CMK (cell line): ENCODE measurements at places on chromosomes 5 and 9.

GRCh38 chr5:167447466-167448375 is 843.7 kb upstream of the WWC1 start:
- no peak for DNase-seq

- DNase-seq, result no peak
Measured at GRCh38 chr5:120108586-120109248, 355.4 kb upstream of the PRR16 start.

DNA sequence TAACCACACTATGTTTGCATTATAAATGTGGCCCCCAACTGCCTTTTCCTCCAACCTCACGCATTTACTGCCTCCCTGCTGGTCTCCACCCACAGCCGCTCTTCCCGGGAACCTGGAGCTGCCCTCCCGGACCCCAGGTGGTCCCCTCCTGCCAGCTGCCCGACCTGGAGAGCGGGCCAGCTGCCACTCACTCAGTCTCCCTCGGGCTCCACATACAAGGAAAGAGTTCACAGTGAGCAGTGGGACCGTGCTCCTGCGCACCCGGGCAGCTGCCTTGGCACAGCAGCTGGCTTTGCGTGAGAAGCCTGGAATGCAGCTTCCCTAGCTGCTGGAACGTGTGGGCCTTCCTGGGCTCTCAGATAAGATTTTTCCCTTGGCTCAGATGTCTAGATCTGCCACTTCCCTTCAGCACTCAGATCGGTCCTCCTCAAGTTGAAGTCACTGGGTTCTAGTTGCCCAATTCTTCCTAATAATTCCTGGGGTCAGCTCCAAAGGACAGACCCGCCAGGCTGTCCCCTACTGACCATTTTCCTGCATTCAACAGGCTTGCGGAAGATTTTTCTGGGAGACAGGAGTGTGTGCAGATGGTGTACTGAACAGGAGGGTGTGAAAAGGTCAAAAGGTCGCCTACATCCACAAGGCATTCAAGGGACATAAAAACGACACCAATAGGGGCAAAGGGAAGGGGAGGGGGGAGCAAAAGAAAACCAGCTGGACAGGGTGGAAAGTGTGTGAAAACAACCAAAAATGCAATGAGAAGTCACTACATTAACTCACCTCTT is 69.1 kb downstream of the MYO10 start:
- DNase-seq, result no peak

DNA sequence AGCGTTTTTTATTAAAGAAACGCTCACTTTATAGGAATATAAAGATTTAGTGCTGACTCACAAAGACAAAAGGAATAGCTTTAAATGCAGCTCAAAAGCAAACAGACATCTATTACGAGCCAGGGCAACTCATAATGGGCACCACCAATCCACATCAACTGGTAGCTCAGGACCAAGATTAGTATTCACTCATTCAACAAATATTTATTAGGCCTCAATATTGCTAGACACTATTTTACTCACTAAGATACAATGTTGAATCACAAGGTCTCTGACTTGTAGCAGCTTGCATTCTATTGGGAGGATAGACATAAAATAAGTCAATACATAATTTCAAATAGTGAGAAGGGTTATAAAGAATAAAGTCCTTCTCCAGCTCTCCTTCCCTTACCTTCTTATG is 8.0 kb upstream of the MAN2A1 start:
- no peak for DNase-seq

GRCh38 chr9:136961279-136962065 is 9.4 kb downstream of the LCN12 start:
- DNase-seq, result no peak
